Naive thymus-derived CD8-positive, alpha-beta T cell (primary cell): ENCODE measurements at places on chromosomes 1 and 21.
A peak's percentile ranks its signal among the peaks of the same experiment; 100 is the strongest.

DNA sequence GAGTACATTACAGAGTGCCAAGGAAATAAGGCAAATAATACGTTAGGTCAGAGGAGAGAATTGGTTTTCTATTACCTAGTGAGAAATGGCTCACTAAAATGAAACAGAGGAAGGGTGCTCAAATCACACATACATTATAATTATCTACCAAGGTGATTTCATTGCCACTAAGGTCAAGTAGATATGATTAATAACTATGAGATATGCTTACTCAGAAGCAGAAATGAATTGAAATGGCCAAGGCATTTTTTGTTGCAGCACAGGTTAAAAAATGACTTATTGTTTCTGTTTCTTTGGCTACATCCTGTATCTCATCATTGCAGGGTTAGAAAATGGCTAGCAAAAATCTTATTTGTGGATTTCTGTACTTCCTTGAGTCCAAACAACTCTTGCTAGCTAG is 154.5 kb upstream of the GORAB start:
- DNase-seq, result no peak

- DNase-seq, result peak; percentile 36
Measured at GRCh38 chr21:25638660-25639550, at the start of gene JAM2. TSS of gene JAM2 (plus strand) at chr21:25639258. CDS start at chr21:25639822, 564 bp downstream.

DNA sequence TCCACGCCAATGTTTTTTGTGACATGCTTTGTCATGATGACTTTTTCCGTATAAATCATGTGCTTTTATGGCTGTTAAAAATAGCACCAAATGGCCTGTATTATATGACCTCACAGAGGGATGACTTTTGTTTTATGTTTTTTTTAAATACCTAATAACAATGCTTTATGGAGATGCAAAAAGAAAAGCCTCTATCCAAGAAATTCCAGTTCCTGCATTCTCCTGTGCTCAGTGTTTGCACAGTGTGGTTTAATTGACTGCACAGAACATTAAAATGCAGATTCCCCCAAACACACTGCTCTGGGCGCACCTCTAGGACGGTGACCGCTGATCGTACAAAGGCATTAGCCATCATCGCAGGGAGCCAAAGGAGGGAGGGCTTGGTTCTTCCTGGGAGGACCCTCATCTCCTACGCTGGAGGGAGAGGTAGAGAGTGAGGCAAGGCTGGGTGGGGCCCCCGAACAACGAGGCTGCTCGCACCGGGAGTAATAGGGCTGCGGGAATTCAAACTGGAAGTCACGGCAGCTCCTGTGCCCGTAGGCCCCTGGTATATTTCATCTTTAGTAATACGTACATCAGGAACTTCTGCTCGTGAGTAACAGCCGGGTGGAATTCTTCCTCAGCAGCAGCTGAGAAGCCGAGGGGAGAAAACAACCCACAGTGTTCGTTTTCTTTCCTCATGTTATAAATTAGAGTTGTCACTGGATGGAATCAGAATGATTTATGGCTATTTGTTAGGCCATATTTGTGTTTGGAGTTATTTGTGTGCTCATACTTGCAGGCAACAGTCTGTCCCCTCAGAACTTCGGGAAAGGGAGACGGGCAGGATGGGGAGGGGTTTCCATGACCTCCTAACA is 465.6 kb downstream of the CAMTA1 start:
- DNase-seq, result no peak

DNA sequence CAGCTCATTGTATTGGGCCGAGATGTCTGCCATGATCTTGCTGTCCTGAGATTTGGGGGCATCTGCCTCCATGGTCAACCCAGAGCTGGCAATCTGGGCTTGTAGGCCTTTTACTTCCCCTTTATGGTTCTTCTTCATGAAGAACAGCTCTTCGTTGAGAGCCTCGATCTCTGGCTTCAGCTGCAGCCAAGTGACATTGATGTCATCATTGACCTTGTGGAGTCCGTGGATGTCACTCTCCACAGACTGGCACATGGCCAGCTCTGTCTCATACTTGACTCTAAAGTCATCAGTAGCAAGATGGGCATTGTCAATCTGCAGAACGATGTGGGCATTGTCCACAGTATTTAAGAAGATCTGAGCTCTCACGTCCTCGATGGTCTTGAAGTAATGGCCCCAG is 29.2 kb downstream of the RAP1A start:
- DNase-seq, result no peak

- DNase-seq, result no peak
Measured at GRCh38 chr21:14523234-14523633, 22.9 kb downstream of the SAMSN1 start.

GRCh38 chr1:29136391-29136915 is 12.8 kb upstream of the TMEM200B start:
- DNase-seq, result no peak

GRCh38 chr21:45381865-45382696 is 22.9 kb upstream of the COL18A1 start:
- DNase-seq, result no peak

- no peak for DNase-seq
Measured at GRCh38 chr21:43207868-43208267, 39.1 kb downstream of the CRYAA start.

DNA sequence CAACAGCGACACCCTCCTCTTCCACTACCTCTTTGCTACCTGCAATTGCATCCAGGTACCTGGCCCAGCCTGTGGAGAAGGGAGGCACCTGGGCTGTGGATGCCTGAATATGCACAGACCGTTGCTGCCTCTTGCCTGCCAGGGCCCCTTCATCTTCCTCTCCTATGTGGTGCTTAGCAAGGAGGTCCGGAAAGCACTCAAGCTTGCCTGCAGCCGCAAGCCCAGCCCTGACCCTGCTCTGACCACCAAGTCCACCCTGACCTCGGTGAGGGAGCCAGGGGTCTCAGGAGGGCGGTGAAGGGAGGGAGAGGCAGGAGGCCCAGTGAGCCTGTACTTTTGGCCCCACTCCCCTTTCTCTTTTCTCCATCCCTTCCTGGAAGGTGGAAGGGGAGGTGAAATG is 11.5 kb downstream of the PSRC1 start:
- DNase-seq, result peak; percentile 41
